ENCODE measurements at places on chromosomes 7 and 10.

DNA sequence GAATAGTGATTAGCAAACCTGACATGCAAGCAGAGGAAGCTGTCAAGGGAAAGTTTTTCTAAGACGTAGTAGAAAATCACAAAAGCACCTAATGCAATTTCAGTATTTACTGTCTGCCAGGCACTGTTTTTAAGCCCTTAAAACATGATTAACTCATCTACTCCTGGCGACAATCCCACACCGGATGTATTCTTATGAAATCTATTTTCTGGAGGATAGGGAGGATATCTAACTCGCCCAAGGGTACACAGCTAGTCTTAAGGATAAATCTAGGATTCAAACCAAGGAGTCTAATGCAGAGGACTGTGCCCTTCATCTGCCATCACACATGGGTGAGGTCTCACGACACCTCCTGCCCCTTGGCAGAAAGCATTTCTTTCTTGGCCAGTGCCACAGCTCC lies 47.8 kb upstream of the FIGNL1 start:
- no peak for DNase-seq

DNA sequence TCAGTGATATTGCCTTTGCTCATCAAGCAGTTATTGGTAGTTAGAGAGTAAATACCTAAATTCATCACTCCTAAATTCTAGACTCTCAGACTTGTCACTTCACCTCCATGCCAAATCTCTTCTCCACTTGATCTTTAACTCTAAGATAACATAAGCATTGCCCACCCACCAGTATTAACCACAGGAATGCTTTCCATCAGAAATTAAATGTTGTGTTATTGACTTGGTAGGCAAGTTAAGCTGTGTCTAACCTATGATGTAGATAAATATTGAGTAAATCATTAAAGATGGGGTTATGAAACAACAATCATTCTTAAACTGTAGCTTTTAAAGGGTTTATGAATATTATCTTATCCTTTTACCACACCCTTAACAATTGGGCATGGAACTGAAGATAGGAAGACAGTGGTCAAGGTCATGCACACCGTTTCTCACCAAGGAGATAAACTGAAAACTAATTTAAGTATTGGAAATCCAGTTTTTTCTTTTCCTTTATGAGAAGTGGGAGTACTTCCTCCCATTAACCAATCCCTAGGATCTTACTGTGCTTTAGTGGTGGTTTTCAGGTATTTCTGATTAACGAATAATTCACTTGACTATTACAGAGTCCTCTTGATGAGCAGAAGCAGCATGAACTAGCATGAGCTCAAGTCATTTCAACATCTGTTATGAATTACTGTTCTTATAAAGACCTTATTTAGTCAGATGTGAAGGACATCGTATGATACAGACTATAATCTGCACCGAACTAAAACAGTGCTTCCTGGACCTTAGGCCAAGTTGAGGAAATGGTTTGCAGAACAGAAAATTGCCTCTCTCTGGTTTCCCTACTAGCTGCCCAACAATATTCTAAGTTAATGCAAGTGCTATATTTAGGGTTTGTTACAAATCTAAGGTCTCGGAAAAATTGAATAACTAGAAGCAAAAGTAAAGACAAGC lies 142.0 kb downstream of the LCOR start:
- no peak for DNase-seq

- no peak for DNase-seq
Measured at GRCh38 chr7:2566890-2567678, 8.3 kb downstream of the IQCE start.

GRCh38 chr7:34165927-34166550 lies 260.7 kb downstream of the BMPER start:
- DNase-seq: no peak

DNA sequence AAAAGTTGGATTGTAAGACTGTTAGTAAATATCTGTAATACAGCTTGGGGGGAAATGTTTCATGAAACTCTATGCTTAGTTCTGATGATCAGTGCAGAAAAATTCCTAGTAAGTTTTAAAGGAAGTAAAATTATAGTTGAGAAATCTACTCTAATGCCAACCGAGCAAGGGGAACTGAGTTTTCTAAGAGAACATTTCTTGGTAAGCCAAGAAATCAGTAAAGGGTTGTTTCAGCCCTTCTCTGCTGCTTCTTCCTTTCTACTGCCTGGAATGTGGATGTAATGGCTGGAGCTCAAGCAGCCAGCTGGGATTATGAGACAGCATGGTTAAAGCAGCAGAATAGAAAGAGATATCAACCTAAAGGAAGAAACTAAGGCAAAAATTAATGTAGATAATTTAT lies 15.9 kb upstream of the AKR1B1 start:
- no peak for DNase-seq

DNA sequence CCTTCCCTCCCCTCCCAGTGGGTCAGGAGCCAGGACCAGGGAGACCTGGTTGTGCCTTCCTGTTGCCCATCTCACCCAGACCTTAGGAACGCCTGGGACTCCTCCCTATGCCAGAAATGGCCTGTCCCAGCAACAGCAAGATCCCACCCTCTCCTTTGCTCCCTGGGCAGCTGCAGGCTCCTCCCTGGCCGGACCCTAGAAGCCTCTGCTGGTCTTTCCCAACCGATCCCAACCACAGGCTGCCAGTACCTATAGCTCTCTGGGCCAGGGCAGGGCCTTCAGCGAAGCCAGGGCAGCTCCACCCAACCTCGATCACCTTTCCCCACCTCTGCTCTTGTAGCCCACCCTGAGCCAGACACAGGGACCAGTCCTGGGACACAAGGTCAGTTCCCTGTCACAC lies 21.9 kb downstream of the LDB3 start:
- no peak for DNase-seq

GRCh38 chr10:64813391-64813790 lies 1292.2 kb downstream of the REEP3 start:
- no peak for DNase-seq

- no peak for DNase-seq
Measured at GRCh38 chr10:46229144-46229563, 57.6 kb upstream of the ANTXRL start.

DNA sequence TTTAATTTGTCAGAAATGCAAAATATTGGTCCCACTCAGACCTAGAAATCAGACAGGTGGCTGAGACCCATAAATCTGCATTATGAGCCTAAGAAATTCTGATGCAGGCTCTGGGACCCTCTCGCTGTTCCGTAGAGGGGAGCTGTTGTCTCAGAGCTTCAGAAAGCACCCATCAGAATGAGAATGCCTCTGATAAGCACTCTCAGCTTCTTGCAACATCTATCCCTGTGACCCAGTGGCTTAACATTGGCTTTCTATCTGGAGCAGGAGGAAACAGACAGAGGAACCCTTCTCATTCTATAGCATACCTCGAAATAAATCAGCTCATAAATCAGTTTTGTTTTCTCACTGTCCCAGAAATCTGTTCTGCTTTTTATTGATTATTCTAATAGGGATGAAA lies 184.6 kb upstream of the SP4 start:
- DNase-seq: no peak

- DNase-seq: no peak
Measured at GRCh38 chr7:132584796-132585494, 8.7 kb upstream of the PLXNA4 start.

GRCh38 chr10:82089327-82089726 lies 214.3 kb downstream of the NRG3 start:
- no peak for DNase-seq

- no peak for DNase-seq
Measured at GRCh38 chr10:22740180-22740579, 25.8 kb upstream of the PIP4K2A start.

DNA sequence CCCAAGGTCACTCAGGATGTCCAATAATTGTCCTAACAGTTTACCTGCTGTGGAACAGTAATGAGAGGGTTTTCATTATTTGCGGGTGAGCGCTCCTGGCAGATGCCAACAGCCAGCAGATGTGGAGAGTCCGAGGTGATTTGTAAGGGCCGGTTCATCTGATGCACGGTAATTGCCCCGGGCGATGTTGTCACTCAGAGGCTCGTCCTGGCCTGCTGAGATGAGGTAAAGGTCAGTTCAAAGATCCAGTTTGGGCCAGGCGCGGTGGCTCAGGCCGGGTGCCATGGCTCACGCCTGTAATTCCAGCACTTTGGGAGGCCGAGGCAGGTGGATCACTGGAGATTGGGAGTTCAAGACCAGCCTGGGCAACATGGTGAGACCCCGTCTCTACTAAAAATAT lies 16.9 kb downstream of the LHPP start:
- DNase-seq: no peak

GRCh38 chr10:86365346-86366032 lies 1.1 kb downstream of the GRID1 start:
- no peak for DNase-seq

GRCh38 chr10:132590094-132590751 lies 52.6 kb downstream of the INPP5A start:
- no peak for DNase-seq

DNA sequence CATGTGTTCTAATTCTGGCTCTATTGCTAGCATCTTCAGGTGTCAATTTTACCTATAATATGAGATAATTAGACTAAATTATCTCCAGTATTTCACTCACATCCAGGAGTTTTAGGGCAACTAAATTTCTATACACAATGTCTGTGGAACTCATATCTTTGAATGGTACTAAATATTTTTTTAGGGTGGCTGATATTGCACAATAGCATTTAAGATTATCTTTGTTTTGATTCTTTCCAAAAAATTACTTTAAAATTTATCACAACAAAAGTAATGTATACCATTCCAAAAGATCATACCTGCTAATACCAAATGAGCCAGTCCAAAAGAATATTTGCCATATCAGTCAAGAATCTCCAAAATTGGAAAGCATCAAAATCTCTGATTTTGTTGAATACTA lies 285.5 kb downstream of the SEMA3D start:
- DNase-seq: no peak

DNA sequence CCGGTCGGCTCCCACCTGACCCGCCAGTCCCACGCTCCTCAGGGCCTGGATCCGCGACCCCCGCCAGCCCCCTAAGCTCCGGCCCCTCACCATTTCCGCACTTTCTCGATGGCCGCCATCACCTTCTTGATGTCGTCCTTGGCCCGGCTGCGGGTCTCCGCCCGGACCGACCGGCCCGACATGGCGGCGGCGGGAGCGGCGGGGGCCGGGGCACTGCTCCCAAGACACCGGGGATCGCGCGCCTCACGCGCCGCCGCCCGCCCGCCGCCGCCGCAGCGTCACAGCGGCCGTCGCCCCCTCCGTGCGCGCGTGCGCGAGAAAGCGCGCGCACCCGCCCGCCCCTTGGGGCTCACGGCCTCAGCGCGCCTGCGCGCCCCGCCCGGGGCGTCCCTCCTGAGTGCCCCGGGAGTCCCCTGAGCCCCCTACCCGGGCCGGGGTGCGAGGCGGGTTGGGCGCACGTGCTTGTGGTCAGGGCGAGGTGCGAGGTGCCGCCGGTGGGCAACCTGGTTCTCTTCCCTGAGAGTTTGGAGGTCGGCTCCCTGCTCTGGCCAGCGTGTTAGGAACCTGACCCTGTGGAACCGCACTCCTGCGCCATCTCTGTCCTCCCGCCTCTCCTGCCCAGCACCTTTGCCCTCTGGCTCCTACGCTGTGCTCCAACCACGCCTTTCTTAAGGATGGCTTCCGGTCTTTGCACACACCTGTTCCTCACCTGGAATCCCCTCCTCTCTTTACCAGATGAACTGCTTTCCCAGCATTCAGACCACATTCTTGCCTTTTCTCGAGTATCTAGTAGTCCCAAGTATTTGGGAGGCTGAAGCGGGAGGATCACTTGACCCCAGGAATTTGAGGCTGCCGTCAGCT lies at the start of gene BCL7B:
TSS of gene BCL7B (minus strand) at position 294 of the 861 bp plus-strand sequence. CDS start at position 182, 112 bp downstream.
- DNase-seq: peak; percentile 26

DNA sequence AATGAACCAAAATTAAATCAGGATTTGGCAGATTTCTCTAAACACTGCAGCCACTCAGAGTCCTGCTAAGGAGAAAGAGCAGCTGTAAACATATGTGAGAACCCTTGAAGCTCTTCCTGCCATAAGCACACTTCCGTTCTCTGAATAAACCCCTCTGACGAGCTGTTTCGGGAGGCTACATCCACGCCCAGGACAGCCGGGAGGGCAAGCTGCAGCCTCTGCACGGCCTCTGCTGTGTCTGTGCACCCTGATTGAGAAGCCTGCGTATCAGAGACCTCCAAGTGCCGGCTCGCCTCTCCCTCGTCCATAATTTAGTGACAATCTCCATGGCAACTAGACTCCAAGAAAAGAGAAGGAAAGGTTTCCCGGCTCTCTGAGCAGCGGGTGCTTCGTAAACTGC lies 114.4 kb downstream of the PTPRN2 start:
- peak; percentile 36 for DNase-seq

GRCh38 chr10:100401631-100402328 lies 54.7 kb downstream of the SCD start:
- DNase-seq: no peak

GRCh38 chr7:106060394-106060920 lies 51.7 kb downstream of the SYPL1 start:
- DNase-seq: no peak

DNA sequence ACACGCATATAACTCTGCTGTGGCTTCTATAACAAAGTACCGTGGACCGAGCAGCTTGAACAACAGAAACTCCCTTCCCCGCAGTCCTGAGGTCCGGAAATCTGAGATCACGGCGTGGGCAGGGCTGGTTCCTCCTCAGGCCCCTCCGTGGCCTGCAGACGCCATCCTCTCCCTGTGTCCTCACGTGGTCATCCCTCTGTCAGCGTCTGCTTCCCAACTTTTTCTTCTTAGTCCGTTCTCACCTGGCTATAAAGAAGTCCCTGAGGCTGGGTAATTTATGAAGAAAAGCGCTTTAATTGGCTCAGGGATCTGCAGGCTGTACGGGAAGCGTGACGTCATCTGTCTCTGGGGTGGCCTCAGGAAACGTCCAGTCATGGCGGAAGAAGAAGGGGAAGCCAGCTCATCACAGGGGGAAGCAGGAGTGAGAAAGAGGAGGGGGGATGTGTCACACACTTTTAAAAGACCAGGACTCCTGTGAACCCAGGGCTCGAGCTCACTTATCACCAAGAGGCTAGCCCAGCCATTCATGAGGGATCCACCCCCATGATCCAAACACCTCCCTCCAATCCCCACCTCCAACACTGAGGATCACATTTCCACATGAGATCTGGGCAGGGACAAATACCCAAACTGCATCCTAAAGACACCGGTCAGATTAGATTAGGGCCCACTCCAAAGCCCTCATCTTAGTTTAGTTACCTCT lies 91.2 kb upstream of the INSIG1 start:
- DNase-seq: no peak

DNA sequence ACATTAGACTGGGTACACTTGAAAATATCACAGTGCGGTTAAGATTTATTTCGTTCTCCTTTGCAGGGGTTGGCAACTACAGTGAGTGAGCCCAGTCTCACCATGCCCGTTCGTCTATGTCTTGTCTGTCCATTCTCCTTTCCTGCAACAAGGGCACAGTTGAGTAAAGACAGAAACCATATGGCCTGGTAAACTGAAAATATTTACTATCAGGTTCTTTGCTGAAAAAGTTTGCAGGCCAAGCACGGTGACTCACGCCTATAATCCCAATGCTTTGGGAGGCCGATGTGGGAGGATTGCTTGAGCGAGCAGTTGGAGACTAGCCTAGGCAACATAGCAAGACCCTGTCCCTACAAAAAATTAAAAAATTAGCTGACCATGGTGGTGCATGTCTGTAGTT lies 11.4 kb upstream of the KCTD7 start:
- DNase-seq: no peak
